Stimulated activated CD8-positive, alpha-beta memory T cell treated with anti-CD3 and anti-CD28 coated beads, Interleukin-4, amount 100 ng/mL, for 24 hours (primary cell): ENCODE measurements at places on chromosomes 2 and 18.

- no peak for DNase-seq
Measured at GRCh38 chr2:186925514-186925913, 76.5 kb upstream of the ZSWIM2 start.

GRCh38 chr2:204776781-204777559 is 231.7 kb downstream of the PARD3B start:
- no peak for DNase-seq

DNA sequence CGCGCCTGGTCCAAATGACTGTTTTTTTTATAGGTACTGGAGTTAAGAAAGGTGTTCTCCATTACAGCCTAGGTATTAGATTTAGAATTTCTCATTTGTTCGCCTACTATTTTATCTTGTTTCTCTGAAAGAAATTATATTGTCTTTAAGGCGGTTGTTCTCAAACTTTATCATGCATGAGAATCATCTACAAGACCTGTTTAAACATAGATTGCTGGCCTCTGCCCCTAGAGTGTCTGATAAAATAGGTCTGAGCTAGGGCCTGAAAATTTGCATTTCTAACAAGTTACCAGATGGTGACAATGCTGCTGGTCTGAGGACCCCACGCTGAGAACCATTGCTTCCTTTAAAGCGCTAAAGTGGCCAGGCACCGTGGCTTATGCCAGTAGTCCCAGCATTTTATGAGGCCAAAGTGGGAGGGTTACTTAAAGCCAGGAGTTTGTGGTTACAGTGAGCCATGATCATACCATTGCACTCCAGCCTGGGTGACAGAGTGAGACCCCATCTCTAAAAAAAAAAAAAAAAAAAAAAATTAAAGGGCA is 34.0 kb upstream of the RNF138 start:
- DNase-seq: no peak

DNA sequence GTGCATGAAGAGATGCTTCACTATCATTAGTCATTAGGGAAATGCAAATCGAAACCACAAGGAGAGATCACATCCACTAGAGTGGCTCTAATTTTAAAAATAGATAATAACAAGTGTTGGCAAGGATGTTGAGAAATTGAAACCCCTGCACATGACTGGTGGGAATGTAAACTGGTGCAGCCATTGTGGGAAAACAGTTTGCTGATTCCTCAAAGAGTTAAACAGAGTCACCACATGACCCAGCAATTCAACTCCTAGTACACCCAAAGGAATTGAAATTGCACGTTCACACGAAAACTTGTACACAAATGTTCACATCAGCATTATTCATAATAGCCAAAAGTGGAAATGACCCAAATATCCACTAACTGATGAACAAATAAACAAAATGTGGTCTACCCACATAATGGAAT is 179.5 kb downstream of the BCL2 start:
- DNase-seq: no peak

DNA sequence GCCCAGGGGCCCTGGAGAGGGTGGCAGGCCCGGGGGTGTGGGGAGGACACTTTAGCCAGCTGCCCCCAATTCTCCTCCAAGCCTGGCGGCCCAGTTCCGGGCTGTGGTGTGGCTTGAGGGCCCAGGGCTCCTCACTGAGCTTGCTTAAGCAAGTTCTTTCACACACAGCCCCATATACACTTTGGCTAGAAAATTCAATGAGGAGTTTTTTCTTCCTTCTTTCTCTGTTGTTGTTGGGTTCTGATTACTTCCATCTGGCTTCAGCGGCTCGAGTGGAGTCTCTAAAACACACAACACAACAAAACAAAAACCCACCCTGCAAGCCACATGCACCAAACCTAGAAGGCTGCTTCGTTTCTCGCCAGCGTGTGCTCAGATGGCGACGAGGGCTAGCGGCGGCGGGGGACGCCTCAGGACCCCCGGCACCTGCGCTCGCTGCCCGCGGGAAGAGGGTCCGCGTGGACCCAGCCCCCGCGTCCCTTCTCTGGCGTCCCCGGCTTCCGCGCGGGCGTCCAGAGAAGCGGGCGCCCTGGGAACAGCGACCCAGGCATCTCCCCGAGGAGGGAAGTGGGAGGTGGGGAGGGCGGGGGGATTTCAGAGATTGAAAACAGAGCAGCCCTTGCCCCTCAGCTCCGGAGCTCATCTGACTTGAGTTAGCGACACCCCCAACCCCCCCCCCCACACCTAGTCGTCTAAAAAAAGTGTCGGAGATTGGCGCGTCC is 577 bp upstream of the GLI2 start:
- DNase-seq: no peak

- no peak for DNase-seq
Measured at GRCh38 chr18:35095983-35096676, 54.9 kb downstream of the MAPRE2 start.

DNA sequence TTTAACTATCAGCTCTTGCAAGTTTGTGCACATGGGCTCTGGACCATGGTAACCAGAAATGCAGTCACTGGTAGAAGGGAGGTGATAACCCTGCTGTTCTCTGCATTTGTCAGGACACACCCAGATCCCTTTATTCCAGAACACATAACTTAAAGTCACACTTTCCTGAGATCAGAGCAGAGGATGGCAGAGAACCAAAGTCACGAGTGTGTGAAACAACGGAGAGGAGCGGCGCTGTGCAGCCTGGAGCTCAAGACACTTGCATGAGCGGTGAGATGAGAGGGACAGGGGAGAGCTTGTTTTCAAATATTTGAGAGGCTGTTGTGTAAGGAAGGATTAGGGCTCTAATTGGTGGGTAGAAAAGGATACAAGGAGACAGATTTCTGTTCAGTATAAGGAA is 43.3 kb upstream of the AAK1 start:
- DNase-seq: no peak

DNA sequence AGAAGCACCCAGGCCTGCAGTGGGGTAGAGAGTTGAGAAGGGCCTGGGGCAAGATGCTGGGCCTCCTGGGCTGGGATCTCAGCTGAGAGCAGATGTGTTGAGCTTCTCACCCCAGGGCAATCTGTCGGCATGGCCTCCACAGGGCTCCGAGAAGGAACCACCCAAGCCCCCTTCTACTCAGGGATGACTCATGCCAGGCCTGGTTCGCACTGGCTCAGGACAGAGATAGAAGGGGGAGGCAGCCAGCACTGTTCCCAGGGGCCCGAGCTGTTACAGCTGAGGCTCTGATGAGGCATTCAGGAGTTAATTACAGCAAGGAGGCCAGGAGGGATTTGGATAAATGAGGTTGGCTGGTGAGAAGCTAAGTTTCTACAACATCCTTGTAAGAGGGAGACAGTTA is 62.5 kb downstream of the CENPO start:
- no peak for DNase-seq

DNA sequence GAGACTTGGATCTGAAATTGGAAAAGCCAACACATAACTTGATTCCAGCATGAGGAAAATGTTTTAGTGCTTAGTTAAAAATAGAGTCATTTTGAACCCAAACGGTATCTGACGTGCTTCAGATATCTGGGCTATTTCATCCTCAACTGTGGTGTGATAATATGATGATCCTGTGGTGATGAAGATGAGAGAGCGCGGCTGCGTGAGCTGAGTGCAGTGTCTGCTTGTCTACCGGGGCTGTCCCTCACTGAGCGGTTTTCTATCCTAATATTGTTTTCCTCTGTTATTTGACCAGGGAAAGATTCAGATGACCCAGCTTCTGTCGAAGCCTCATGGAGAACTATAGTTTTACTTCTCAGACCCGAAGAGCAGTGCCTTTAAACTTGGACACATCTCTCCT is 5.8 kb downstream of the TWIST2 start:
- DNase-seq: no peak

DNA sequence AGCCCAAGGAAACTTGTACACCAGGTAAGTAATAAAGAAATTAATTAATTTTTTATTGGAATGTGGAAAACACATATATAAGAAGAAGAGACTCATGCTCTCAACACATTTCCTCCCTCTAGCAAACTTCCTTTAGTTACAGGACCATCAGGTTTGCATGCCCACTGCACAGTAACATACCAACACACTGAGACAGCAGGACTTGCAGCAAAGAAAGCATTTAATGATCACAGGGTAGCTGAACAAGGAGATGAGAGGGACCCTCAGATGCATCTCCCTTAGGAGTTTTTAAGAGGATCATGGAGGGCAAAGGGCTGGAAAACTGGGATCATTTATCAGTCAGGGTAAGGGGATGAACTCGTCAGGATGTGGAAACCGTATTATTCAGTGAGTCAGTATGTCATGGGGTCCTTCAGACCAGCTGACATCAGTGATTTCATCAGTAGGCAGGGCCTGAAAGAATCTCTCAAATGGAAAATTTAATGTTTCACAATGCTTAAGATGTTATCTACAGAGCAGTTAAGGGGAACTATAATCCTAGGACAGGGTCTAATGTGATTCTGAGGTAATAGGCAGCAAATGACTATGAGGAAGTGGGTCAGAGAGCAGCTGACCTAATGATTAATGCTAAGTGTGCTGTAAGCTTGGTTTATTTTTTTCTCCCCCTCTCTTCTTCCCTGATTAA is 193.8 kb upstream of the RND3 start:
- DNase-seq: no peak

DNA sequence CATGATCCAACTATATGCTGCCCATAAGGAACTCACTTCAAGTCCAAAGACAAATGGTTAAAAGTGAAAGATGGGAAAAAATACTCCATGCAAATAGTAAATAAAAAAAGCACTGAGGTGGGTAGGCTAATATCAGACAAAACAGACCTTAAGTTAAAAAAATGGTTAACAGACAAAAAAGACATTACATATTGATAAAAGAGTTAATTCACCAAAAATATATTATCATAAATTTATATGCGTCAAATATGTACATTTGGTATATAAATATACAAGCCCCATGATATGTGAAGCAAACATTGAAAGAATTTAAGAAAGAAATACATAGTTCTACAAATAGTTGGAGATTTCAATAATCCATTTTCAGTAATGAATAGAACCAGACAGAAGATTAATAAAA is 31.0 kb downstream of the ROCK1 start:
- no peak for DNase-seq

- DNase-seq: no peak
Measured at GRCh38 chr18:36593001-36593400, 235.8 kb downstream of the TPGS2 start.

DNA sequence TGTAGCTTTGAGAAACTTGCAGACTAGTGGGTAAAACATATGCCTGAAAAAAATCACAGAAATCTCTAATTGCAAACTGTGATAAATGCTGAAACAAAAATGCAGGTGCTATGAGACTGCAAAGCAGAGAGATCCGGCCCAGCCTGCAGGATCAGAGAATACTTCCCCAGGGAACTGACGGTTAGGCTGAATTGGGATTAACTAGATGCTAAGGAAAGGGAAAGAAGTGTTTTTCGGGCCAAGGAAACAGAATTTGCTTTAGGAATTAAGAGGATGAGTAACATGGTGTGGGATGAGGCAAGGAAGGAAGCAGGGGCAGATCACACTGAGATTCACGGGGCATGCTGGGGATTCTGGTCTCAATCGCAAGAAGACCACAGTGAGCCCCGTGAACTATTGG is 71.5 kb downstream of the OSBPL6 start:
- DNase-seq: no peak

- DNase-seq: no peak
Measured at GRCh38 chr2:196173505-196173904, 2.1 kb upstream of the STK17B start.

- DNase-seq: no peak
Measured at GRCh38 chr2:241509155-241509784, 886 bp upstream of the STK25 start.

GRCh38 chr2:190459881-190460280 is 51.7 kb downstream of the MFSD6 start:
- DNase-seq: no peak

- DNase-seq: no peak
Measured at GRCh38 chr2:46120792-46121555, 176.2 kb upstream of the EPAS1 start.

DNA sequence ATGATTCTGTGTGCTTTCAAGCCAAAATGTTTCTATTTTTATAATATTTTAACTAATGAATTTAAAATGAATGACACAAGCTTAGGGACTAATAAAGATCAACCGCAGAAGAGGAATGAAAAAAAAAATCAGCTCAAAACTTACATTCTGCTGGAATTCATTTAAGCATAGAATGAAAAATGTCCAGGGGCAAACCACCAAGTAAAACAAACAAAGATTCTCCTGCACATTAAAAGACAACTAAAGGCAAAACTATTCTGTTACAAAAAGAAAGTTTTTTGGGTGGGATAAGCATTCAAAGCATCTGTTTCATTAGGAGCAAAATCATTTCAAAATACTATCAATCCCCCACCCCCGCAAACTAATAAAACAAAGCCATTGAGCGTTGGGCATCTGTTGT is 99.3 kb upstream of the SOX11 start:
- no peak for DNase-seq

GRCh38 chr2:221532641-221533040 is 39.5 kb downstream of the EPHA4 start:
- DNase-seq: no peak
